ENCODE measurements at places on chromosomes 5 and 9.

DNA sequence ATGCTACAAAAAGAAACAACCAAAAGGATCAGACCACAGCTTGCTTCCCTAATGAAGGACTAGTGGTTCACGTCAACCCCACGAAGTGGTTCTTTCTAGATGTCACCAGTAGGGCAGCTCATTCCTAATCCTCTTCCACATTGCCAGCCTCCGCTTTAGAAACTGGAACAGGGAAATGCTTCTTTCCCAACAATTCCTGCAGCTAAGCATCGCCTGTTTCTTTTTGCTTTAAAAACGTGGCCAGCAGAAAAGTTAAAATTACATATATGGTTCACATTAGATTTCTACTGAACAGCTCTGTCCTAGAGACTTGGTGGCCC, 100.2 kb downstream of the MTX3 start:
- DNase-seq = no peak

DNA sequence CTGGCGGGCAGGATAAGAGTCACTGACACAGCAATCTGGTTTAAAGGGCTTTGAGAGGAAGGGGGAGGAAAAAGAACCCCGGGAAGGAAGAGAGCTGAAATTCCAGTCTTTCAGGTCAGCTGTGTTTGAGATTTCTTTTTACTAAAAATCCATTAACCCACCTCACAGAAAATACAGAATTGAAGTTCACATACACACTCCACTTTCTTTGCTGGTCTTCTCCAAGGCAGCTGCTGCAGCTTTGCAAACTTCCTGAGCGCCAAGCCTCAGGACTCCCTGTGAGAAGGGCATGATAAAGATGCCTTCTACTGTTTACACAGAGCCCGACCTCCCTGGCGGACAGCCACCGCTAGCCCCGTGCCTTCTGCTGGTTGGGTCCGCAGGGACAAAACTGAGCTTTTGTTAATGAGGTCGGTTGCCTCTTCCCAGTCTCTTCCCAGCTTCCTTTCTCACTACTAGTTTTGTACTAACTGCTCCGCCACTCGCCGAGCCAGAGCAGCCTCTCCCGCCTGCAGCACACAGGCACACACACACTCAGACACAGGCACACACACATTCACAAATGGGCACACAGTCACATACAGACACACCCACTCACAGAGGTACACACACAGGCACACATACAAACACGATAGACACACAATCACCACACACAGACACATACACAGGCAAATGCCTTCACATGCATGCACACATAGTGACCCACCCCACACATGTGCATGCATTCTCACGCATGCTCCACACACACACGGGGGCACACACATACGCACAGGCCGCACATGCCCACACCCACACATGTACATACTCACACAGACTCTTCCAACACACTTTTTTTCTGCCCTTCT, at the start of gene FREM1:
Gene FREM1, minus strand, starts transcription at position 468 of the 845 bp plus-strand sequence. CDS start 41,451 bp downstream, outside the sequence.
- DNase-seq = no peak

DNA sequence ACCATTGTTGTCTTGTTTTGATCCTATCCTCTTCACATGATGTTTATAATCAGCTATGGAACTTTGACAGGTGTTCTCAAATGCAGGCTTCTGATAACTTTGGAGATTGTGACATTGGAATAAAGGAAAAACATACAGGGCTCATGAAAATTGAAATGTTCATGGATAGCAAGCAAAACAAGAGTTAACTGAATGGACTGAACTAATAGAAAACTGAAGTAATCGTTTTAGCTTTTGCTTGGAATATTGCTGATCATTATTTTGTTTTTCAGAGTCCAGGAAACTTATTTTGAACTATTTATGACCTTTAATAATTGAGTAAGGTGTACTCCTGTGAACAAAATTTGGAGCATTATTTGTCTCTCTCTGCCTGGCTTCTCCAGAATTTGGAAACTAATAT, 436.7 kb upstream of the CDH9 start:
- DNase-seq = no peak

GRCh38 chr9:113444736-113445135, 18.8 kb upstream of the RGS3 start:
- no peak for DNase-seq

- no peak for DNase-seq
Observed at GRCh38 chr9:80995759-80996158, 693.6 kb downstream of the TLE1 start.

- peak; percentile 58 for DNase-seq
Observed at GRCh38 chr9:37840560-37841194, 40.1 kb downstream of the DCAF10 start.

GRCh38 chr5:2334719-2335118, 416.8 kb downstream of the IRX2 start:
- DNase-seq = no peak

GRCh38 chr5:16144416-16144815, 35.2 kb downstream of the MARCHF11 start:
- DNase-seq = no peak

DNA sequence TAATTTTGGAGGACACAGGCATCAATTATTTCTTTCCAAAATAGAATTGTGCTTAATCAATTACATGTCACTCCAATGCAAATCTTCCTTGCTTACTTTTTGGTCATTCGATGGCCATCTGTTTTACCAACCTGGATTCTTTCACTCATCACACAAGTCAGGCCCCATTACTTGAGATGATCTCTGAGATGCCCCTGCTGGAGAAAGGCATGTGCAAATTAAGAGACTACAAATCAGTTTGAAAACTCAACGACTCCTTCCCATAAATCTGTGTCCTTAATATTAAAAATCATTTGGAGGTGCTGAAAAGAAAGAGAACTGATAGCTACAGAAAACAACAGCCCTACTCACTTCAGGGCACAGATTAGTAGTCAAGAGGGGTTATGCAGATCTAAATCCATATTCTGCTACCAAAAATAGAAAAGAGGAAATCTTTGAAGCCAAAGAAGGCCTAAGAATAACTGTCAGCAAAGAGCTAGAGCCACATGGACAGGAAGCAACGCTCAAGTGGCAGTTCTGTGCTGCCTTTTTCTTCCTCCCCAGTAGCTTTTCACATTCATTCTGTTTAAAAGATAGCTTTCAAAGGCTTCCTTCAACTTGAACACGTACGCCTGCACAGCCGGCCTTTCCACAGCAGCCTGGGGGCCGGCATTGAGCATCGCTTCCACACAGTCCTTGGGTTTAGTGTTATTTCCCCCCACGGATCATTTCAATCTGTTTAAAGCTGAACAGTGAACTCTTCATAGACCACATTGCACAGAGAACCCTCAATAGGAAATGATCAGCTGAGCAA, 79.3 kb upstream of the MAP3K1 start:
- DNase-seq = peak; percentile 44

- DNase-seq = no peak
Observed at GRCh38 chr5:37704406-37704805, 135.4 kb downstream of the GDNF start.

DNA sequence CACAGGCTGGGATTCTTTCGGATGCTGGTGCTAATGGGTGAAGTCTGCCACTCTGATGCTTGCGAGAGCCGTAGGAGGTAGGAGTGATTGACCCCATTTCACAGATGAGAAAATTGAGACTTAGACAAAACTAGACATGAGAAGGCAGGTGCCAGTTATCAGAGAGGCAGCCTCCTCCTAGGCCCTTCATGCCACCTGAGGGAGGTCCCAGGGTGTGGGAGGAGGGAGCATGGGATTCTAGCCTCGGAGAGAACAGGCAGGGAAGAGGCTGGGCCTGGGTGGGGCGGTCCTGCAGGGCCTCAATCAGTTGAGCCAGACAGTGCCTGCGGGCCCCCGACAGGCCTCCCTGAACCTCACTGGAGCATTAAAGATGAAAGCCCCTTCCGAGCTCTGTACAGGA, 112.4 kb downstream of the COL23A1 start:
- no peak for DNase-seq

DNA sequence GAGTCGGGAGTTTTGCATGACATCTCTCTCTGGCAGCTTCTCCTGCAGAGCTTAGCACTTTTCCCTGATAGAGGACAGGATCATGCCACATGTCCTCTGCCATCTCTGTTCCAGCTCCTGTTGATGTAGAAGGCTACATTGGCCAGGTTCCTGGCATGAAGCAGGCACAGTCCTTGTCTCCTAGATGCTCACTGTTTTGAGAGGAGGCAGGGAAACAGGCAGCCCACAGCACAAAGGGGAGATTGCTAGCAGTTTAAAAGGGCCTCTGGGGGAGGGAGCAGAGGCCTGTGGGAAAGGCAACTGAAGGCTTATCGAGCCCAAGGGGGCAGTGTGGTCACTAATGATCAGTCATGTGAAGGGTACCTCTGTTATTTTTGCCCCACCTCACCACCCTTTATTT, 10.7 kb downstream of the ARHGAP26 start:
- DNase-seq = no peak

DNA sequence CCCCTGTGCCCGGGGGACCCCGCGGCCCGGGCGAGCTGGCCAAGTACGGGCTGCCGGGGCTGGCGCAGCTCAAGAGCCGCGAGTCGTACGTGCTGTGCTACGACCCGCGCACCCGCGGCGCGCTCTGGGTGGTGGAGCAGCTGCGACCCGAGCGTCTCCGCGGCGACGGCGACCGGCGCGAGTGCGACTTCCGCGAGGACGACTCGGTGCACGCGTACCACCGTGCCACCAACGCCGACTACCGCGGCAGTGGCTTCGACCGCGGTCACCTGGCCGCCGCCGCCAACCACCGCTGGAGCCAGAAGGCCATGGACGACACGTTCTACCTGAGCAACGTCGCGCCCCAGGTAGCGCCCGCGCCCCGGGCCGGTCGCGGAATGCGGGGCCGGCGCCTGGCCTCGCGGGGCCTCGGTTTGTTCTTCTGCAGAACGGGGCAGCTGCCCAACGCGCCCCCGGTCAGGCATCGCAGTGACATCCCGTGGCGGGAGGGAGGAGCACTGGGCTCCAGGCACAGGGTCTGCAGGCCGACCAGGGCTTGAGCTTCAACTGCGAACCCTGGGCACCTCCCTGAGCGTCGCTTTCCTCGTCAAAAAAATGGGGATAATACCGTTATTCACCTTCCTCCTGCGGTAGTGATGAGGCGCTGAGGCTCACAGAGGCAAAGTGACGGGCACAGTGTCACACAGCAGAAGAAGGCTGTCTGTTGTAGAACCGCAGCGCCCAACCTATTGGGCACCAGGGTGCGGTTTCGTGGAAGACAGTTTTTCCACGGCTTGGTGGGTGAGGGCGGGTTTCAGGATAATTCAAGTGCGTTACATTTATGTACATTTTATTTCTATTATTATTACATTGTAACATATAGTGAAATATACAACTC, 777 bp downstream of the ENDOG start:
- peak; percentile 36 for DNase-seq

DNA sequence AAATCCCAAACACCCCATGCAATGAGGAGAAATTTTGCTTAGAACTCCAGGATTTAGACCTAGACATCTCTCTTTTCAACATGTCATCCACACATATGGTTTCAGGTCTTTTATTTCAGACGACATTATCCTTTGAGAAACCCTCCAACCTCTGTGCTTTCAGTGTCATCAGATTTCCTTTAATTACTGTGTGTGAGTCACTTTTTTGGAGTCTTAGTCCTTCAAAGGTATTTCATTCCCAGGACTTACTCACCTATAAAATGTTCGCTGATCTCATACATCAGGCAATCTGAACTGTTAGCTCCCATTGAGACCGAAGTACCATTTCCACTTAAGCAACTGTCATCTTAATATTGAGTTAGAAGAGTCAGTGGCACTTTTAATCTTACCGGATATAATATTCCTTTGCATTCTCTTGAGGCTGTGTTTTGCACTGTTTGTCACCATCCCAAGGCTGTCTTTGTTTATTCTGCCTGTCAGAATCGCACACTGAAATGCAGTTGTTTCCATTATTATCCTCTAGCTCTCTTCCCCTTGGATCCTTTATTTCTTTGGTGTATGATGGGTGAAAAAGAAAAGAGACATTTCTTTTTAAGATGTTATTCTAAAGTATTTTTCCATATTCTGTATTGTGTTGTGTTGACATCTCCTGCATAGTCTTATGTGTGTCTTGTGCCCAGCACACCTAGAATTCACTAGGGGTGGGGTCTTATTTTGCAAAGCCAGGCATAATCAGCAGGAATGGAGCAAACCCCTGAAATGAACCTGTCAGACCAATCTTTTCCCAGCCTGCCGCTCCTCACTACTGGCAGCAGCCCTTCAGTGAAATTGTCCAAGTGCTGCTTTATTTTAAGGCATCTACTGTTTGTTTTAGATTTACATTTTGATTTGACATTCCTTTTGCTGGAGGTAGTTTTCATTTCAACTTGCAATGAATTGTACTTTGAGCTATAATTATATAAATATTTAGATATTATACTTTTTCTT, 155.4 kb downstream of the PAM start:
- no peak for DNase-seq

DNA sequence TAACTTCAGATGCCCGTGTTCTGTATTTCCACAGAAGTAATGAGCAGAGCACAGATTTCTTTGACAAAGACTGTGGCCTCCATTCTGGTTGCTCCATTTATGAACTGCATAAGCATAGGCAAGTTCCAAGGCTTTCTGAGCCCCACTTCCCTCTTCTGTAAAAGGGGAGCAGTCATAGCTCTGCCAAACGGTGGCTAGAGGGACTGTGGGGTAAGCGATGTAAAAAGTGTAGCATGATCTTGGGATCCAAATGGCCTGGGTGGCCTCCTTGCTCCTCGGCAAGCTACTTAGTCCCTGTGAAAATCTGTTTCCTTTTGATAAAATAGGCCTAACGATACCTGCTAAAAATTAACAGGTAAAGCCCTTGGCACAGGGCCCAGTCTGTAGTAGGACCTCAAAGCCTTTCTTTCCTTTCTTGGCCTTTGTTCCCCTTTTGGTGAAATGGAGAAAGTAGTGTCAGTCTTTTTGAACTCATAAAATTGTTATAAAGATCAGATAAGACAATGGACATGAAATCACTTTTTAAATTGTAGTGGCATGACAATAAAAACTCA, 646.6 kb downstream of the ACTL7B start:
- no peak for DNase-seq

- DNase-seq = peak; percentile 60
Observed at GRCh38 chr5:36150676-36151433, 832 bp downstream of the LMBRD2 start.

- DNase-seq = no peak
Observed at GRCh38 chr5:56566374-56567249, 248.7 kb upstream of the MAP3K1 start.

GRCh38 chr9:99820685-99821395, 845 bp upstream of the NR4A3 start:
- peak; percentile 99 for DNase-seq

GRCh38 chr5:13278811-13279210, 665.7 kb downstream of the DNAH5 start:
- no peak for DNase-seq

- DNase-seq = no peak
Observed at GRCh38 chr5:156376751-156377150, 49.8 kb downstream of the SGCD start.

GRCh38 chr5:149273237-149273636, 1.6 kb downstream of the AFAP1L1 start:
- DNase-seq = no peak

- no peak for DNase-seq
Observed at GRCh38 chr5:169121630-169122420, 179.1 kb downstream of the SLIT3 start.

- DNase-seq = peak; percentile 17
Observed at GRCh38 chr5:83375049-83375745, 96.3 kb upstream of the VCAN start.
